ENCODE measurements at places on chromosomes 4 and X.

GRCh38 chrX:13285229-13285628 lies 34.6 kb downstream of the ATXN3L start:
- no peak for DNase-seq

- DNase-seq = no peak
Observed at GRCh38 chr4:186984105-186984644, 260.5 kb upstream of the FAT1 start.

DNA sequence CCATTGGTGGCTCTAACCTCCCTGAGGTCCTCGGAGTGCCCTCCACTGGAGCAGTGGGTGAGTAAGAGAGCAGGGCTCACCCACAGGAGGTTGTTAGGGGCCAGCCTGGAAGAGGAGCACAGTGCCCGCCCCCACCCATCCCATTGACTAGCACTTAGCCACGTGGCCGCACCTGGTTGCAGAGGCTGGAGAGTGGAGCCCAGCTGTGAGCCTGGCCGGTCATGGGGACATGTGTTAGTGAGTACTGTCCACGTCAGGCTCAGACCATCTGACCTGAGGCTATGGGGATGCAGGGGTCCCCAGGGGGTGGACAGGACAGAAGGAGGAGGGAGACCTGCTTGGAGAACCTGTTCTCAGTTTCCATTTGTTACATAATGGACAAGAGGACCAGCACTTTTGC lies 1.4 kb upstream of the MAN2B2 start:
- no peak for DNase-seq

DNA sequence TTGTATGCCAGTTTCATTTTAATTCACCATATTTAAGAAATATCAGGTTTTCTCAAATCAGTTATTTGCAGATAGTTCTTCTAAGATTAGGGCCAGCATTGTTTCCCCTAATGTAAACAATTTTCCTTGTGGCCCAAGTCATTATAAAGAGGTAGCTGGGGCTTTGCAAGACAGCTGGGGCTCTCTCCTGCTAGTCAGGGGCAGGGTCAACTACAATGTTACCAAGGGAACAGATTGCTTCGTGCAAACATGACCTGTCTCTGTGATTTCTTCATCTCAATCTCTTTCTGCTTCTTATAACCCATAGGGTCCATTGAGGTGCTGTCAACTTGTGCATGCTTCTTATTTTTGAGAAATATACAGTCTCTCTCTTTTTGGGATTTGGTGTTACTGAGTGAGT lies 12.1 kb downstream of the ARMCX6 start:
- no peak for DNase-seq

- DNase-seq = no peak
Observed at GRCh38 chr4:145719752-145720624, 40.0 kb downstream of the C4orf51 start.

- no peak for DNase-seq
Observed at GRCh38 chr4:8215001-8215427, 15.9 kb downstream of the SH3TC1 start.

DNA sequence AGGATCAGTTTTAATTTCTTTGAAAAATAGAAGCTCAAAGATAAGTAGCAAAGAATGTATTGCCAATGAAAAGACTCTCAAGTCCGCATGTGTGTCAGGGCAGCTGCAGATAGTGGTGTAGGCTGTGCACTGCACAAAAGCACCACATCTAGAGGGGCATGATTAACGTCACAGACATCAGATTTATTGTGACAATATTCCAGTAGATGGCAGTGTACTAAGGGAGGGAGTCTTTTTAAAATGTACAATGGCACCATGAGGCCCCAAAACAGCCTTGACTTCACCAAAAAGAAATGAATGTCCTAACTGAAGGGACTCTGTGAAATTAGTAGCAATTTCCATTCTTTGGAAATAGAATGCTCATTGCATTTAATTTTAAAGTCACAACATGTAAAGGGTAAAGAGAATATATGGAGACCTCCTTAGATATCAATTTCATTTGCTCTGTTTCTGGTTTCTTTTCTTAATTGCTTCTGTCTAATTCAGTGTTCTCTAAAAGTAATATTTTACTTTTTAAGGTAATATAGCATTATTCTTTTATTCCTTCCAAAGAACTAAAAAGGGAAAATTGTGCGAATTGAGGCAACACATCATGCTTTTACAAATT lies 98.4 kb downstream of the ZNF827 start:
- DNase-seq = no peak

DNA sequence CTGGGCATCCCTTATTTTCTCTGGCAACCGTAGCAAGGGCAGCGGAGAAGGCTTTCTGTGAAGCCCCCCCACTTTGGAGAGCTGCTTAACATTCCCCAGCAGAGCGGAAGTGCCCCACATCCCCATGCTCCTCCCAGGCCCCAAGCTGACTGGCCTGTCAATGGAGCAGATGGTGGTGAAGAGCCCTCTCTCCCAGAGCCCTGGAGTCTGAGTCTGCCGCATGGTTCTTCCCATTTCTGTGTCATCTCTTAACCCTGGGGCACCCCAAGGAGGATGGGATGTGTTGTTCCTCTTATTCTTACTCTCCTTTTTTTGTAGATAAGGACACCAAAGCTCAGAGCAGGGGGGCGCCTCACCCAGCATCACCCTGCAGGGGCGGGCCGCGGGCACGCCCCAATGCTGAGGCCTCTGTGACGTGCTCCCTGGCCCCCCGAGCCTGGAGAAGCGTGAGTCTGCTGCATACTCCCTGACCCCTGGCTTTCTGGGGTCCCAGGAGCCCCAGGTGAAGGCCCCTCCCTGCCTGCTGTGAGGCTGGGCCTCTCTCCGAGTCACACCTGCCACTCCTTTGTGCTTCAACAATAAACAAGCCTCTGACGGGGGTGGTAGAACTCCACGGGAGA lies 35.9 kb downstream of the ADRA2C start:
- DNase-seq = no peak

DNA sequence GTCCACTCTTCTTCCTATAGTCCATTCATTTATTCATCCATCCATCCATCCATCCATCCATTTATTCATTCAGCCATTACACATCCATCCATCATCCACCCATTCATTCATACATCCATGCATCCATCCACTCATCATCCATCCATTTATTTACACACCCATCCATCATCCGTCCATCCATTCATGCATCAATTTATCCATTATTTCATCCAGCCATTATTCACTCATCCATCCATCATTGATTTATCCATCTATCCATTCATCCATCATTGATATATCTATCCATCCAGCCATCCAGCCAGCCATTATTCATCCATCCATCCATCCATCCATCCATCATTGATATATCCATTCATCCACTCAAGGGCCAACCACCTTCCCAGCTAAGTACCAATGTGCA lies 12.7 kb downstream of the CPZ start:
- no peak for DNase-seq

GRCh38 chrX:38515291-38515690 lies 46.1 kb upstream of the TSPAN7 start:
- no peak for DNase-seq

DNA sequence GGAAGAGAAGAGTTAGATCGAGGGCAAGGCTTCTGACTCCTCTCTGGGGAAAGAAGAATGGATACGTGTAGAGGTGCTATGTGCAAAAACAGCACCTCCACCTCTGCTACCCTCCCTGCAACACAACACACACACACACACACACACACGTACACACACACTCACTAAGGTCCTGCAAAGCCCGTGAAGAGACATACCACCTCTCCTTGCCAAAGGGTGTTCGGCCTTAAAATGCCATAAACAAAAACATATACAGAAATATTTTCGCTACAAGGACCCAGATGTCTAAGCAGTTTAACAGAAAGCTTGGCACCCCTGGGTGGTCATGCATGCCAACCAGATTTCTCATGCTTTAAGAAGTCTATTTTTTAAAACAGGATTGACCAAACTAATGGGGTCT lies 1.5 kb downstream of the TIFA start:
- DNase-seq = no peak

DNA sequence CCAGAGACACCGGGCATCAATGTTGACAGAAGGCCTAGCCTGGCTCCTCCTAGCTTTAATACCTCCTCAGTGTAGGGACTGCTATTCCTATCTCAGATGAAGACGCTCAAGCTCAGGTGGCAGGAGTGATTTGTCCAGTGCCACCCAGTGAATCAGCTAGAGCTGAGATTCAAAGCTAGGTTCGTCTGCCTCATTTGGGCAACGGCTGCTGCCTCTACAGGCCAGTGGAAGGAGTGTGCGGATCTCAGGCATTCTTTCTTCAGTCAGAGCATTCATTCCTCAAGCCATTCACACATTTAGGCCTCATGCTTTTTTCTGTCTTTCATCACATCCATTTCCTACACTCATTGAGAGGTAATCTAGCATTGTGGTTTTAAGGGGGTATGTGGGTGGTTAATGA lies 7.3 kb downstream of the TSR2 start:
- no peak for DNase-seq

DNA sequence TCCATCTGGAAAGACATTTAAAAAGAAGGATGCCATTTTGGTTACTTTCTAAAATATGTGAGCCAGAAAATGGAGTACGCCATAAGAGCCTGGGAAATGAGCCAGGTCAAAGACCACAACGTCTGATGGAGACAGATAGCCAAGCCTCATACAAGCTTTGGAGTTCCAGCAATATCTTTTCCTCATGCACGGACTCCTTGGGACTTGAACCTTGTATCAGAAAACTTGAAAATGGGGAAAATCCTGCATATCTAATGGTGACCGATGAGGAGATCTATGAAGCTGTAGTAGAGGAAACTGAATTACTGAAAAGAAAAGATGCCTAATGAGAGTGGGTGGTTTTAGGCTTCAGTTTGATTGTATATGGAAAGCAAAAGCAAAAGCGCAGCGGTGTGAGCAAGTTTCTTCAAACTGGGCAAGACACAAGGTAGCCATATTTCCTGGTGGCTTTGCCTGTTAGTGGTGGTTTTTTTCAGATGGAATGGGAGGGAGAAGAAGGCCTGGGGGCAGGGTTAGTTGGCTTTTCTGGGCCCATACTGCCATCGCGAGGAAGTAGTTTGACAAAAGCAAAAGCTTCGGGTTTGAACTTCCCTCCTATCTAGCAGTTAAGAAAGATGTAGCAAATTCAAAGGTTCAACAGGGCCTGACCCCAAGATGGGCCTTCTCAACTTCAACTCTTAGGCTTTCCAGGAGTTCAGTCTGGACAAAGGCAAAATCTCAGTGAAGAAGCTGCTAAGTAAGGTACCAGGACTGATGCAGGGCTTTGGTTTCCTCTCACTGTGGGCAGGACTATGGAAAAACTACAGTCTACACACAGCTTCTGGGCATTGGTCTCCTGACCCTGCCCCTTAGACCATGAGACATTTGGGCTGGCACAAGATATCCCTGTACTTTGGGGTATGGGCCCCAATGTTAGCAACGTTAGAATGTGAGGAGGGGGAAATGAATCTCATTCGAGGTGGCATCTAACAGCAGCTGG lies 210.0 kb upstream of the STK26 start:
- DNase-seq = peak; percentile 76

- no peak for DNase-seq
Observed at GRCh38 chrX:78493180-78493579, 165.8 kb upstream of the CYSLTR1 start.

GRCh38 chr4:148425327-148426110 lies 16.7 kb downstream of the NR3C2 start:
- DNase-seq = no peak
